ENCODE measurements at places on chromosomes 5 and 9.

GRCh38 chr5:1100664-1101574 lies 10.9 kb downstream of the SLC12A7 start:
- DNase-seq: no peak

DNA sequence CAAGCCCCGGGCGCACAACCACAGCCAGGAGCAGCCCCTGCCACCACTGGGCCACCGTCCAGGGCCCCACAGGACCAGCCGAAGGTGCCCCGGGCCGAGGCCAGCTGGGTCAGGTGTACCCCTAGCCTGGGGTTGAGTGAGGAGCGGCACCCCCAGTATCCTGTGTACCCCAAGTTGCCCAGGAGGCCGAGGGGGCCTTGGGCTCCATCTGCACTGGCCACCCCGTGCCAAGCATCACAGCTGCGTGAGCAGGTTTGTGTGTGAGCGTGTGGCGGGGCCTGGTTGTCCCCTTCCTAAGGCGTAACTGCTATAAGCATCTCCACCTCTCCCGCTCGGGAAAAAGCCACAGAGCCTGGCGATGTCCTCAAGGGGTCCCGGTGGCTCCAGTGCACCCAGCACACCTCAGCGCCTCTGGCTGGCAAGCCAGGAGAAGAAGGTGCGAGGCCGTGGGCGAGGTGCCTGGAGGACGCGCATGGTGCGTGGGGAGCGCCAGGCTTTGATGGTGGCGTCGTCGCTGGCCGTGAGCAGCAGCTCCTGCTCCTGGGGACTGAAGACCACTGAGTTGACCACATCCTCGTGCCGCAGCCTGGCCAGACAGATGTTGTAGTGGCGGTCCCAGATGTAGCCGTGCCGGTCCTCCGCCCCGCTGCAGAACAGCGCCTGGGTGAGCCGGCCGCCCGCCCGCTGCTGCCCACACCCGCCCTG lies 3.9 kb downstream of the FBXW5 start:
- no peak for DNase-seq

GRCh38 chr5:132953710-132954109 lies 9.7 kb downstream of the AFF4 start:
- DNase-seq: no peak

- DNase-seq: no peak
Measured at GRCh38 chr5:173395257-173395932, 67.2 kb upstream of the STC2 start.

- no peak for DNase-seq
Measured at GRCh38 chr9:136204838-136205706, at the start of gene LHX3. Gene LHX3, minus strand, starts transcription at chr9:136205128. Its CDS starts 116 bp downstream, at chr9:136205012.

GRCh38 chr9:137531099-137531765 lies 19.0 kb downstream of the PNPLA7 start:
- no peak for DNase-seq

GRCh38 chr5:169716287-169716686 lies 79.2 kb downstream of the DOCK2 start:
- DNase-seq: no peak

DNA sequence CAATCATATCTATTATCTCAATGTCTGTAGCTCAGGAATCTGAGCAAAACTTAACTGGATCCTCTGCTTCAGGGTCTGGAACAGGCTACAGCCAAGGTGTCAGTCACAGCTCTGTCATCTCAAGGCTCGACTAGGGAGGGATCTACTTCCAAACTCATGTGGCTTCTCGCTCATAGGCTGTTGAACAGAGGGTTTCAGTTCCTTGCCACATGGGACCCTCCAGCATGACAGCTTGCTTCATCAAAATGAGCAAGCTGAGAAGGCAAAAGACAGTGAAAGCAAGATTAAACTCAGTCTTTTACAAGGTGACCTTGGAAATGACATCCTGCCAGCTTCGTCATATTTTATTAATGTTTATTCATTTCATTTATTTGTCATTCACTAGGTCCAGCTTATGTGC lies 111.7 kb downstream of the GADD45G start:
- no peak for DNase-seq

DNA sequence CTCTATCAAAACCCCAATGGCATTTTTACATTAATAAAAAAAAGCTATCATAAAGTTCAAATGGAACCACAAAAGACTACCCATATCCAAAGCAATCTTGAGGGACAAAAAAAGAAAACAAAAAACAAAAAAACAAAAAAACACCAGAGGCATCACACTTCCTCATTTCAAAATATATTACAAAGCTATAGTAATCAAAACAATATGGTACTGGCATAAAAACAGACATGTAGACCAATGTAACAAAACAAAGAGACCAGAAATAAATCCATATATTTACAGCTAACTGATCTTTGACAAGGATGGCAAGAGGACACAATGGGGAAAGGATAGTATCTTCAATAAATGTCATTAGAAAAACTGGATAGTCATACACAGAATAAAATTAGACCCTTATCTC lies 245.1 kb upstream of the MSX2 start:
- no peak for DNase-seq

GRCh38 chr9:27365707-27366376 lies 68.9 kb upstream of the EQTN start:
- no peak for DNase-seq

DNA sequence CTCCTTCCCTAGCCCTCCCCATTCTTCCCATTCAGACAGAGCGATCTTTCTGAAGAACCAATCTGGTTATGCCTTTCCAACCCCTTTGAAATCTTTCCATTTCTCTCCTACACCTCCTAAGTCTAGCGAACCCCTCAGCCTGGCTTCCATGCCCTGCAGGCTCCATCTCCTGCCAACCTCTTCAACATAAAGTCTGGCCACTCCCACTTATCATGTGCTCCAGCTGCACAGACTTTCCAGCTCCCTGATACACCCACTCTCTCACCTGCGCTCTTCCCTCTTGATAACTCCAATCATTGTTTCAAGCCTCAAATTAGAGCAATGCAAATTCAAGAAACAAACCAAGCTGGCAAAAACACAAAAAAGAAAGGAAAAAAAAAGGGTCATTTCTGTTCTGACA lies 3.8 kb upstream of the ORM1 start:
- DNase-seq: no peak

DNA sequence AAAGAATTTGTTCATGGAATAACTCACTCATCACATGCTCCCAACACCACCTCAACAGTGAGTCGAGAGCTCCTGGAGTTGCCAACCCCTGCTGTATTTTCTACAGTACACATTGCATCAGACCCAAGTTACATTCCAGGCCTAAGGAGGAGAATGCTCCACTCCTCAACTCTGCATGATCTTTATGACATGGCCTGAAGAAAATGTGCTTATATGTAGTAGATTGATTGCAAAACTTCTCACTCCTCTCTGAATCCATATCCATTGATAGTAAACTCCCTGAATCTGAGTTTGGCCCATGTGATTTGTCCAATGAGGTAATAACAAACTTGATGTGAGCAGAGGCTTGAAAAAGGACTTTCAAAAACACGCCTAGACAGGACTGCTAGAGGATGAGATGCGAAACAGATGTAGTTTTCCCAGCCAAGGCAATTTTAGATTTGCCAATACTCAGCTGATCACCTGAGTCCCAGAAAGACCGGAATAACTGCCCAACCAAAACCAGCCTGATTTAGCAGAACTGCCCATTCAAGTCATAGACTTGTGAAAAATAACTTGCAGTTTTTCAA lies 29.0 kb upstream of the PAPPA start:
- DNase-seq: no peak

DNA sequence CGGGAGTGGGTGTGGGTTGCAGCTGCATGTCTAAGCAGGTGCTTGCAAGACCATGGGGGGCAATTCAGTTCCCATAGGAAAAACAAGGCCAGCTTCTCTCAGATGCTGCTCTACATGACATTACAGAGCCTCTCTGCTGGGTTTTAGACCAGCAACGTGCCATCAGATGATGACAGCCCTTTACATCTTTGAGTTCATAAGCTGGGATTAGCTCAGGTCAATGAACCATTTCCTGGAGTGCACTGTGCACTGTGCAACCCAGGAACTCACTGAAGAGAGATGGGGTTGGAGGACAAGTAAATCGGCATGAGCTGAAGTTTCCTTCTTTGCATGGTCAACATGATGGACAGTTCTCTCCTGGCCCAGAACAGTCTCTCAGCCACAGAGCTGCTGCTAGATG lies 160.6 kb downstream of the MARCHF11 start:
- DNase-seq: no peak

DNA sequence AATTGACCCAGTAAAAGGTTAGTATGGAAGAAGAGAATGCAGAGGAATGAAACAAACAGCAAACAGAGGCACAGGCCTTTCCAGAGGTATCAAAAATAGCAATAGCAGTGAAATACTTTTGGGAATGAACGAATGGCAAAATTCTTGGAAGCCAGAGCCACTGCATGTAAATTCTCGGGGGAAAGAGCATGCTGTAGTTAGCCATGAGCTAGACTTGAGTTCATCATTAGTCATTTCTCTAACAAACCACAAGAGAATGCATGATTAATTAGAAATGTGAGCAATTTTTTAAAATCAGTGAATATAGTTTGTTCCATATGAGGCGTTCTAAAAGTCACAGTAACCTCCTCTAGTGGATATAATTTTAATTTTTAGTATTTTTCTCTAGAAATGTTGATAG lies 170.3 kb upstream of the PRR16 start:
- DNase-seq: no peak

DNA sequence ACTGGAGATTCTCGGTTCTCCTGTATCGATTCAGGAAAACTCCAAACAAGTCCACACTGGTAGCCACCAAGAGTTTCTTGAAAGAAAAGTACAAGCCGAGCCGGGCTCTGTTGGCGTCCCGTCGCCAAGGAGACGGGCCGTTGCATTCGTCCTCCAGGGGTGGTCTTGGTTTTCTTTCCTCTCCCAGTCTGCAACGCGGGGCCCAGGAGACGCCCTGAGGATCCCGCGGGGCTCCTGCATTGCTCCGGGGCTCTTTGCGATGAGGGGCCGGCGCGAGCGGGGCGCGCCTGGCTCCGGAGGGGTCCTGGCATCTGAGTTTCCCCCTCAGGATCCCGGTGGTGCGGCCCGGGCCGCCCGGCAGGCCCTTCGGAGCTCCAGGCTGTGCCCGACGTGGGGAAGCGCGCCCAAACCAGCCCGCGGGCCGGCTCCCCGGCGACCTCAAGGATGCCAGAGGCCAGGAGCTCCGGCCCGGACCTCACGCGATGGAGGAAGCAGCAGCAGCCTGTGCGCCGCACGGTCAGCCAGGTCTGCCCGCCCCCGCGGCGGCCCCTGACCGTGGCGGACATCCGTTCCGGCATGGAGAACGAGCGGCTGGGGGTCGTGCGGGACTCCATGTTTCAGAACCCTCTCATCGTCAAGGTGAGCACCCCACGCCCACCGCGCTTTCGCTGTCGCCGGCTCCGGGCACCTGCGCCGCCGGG lies at the start of gene CFAP77:
Gene CFAP77, plus strand, starts transcription at position 384 of the 701 bp plus-strand sequence. Its CDS starts 61 bp downstream, at position 445.
- no peak for DNase-seq

DNA sequence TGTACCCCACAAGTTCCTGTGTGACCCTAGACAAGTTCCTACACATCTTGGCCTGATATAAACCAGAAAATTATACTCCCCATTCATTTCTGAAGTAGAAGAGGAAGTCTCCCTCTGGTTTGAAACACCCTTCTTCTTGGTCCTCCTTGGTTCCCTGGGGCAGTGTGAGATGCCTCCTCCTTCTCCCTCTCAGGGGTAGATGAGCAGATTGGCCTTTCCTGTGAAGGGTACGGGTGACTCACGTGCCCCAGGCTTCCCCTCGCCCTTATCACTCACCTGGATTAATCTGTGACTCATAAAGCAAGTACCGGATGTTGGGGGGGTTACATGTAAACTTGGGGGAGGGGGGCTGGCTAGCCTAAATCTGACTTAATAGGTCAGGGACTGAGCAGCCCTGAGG lies 11.1 kb upstream of the AQP3 start:
- peak; percentile 52 for DNase-seq

DNA sequence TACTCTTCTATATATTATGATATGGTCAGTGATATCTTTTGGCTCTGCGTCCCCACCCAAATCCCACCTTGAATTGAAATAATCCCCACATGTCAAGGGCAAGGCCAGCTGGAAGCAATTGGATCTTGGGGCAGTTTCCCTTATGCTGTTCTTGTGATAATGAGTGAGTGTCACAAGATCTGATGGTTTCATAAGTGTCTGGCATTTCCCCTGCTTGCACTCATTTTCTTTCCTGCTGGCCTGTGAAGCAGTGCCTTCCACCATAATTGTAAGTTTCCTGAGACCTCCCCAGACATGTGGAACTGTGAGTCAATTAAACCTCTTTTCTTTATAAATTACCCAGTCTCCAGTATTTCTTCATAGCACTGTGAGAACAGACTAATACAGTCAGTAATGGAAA lies 45.0 kb upstream of the TNC start:
- no peak for DNase-seq

- no peak for DNase-seq
Measured at GRCh38 chr5:10707198-10708142, 53.6 kb downstream of the DAP start.

GRCh38 chr9:87894998-87895625 lies 12.4 kb downstream of the SPATA31E1 start:
- no peak for DNase-seq

DNA sequence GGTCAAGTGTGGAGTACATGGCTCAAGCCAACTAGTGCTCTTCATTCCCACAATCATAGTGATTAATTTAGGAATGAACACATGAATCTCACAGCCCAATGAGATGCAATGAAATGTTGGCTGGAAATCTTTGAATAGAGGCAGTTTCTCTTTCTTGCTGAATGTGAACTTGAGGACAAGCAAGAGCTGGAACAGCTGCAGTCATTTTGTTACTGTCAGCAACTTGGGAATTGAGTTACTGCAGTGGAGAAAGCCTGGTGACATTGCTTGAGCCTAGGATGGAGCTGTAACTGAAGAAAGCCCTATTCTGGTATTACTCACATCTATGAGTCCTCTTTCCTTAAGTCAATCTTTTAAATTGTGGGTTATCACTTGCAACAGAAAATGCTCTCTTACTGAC lies 62.3 kb downstream of the YIPF5 start:
- no peak for DNase-seq

GRCh38 chr9:123544007-123544827 lies 188.2 kb downstream of the CRB2 start:
- DNase-seq: no peak

GRCh38 chr5:181211208-181211607 lies 6.2 kb upstream of the TRIM7 start:
- DNase-seq: no peak

GRCh38 chr5:76831110-76831452 lies 12.3 kb downstream of the F2RL1 start:
- DNase-seq: no peak
